ENCODE measurements at places on chromosomes 11 and 22.

GRCh38 chr11:44191322-44192016 is 96.0 kb downstream of the EXT2 start:
- DNase-seq = no peak

DNA sequence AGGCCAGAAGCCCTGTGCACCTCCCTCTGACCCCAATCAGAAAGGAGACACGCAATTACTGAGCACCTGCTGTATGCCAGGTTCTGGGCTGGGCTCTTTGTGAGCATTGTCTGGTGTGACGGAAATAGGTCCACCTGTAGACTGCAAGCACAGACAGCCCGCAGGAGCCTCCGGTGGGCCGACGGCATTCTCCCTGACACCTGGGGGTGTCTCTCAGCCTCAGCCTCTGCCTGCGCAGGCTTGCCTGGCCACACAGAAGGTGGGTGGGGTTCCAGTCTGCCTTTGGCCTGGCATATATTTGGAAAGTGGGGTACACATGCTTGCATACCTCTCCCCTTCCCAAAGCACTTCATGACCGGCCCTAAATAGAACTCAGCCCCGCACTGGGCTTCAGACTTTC is 129.3 kb downstream of the BUD13 start:
- no peak for DNase-seq

- no peak for DNase-seq
Measured at GRCh38 chr11:86932259-86932585, 23.0 kb downstream of the FZD4 start.

GRCh38 chr22:20024225-20024624 is 3.3 kb downstream of the TANGO2 start:
- DNase-seq = no peak

DNA sequence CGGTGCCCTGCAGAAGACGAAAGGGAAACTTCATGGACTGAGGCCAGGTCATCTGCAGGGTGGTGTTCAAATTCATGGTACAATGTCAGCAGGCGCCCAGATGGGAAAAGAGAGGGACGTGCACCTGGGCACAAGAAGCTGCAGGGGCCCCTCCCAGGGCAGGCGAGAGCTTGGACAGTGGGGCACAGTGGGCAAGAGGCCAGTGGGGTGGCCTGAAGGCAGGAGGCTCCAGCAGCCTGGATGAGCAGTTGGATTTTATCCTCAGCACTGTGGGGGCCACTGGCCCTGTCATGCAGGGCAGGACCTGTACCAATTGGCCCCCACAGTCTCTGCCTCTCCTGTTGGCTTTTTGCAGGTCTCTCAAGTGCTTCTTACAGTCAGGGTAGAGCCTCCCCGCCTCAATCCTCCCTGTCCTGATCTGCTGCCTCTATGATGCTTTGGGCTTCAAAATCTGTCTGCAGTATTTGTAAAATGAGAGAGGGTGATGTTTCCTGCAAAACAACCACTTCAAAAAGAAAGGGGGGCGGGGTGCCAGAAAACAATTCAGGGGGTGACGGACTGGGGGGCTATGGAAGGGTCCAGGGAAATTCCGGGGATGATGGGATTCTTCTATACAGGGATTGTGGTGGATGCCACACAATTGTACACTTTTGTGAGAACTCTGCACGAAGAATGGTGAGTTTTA is 1.7 kb upstream of the BID start:
- no peak for DNase-seq

GRCh38 chr22:26907366-26907765 is 250.0 kb downstream of the MIAT start:
- DNase-seq = no peak

DNA sequence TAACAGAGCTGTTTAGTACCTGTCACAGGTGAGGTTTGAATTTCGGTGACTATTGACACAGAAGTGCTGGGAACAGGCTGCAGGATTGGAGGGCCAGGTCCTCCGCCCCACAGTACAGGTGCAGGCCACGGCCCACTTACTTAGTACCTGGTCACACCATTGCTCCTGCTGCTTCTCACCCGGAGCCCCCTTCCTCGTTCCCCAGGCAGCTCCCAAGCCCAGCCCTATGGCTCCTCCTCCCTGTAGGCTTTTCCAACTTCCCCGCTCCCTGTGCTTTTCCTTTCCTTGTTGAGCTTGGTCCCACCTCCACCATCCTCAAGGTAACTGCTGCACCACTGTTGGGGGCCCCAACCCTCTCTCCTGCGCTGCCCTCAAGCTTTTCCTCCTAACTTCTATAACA is 27.9 kb upstream of the ANO1 start:
- no peak for DNase-seq

DNA sequence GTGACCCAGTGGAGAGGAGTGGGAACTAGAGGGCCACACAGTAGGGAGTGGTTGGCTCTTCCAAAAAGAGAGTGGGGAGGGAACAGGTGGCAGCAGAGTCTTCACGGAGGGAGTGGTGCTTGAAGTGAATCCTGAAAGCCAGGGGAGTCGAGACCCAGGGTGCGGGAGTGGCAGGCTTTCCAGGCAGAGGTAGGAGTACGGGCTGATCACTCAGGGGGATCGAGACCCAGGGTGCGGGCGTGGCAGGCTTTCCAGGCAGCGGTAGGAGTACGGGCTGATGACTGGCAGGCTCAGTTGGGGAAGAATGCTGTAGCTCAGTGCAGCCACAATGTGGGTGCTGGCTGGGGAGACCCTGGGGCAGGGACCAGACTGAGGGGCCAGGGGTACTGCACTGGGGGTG is 148.2 kb downstream of the TBC1D22A start:
- no peak for DNase-seq
